ENCODE measurements at places on chromosomes 5 and 9.

DNA sequence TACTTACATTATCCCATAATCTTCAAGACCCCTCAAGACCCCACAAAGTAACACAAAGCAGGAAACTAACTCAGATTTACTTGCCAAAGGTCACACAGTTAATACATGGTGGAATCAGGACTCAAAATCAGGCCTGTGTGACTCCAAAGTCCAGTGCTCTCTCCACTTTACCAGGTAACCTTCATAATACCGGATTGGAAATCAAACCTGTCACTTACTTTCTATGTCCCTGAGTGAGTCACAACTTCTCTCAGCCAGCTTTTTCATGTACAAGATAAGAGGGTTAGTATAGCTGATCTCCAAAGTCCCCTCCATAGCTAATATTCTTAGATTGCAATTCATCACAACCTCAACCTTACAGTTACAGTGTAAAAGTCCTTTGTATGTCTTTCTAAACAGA, 17.1 kb downstream of the STRBP start:
- no peak for DNase-seq

- no peak for DNase-seq
These were observed 170.0 kb downstream of the NTRK2 start for GRCh38 chr9:84839541-84839940.

DNA sequence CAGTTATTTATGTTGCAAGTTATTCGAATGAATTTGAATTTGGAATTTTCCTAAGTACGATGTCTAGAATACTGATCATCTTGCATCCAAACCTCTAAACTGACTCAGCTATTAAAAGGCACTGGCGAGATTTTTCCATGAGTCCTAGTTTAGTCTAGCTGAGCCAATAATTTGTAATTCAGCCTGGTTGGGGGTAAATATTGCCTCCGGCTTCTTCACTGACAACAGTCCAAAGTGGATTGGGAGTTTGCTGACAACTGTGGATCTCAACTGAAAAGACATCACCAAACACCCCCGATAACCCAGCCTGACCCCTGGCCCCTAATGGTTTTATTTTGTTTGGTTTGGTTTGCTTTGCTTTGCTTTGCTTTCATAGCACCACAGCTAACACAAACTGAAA, 189.8 kb upstream of the DAPK1 start:
- DNase-seq = no peak

DNA sequence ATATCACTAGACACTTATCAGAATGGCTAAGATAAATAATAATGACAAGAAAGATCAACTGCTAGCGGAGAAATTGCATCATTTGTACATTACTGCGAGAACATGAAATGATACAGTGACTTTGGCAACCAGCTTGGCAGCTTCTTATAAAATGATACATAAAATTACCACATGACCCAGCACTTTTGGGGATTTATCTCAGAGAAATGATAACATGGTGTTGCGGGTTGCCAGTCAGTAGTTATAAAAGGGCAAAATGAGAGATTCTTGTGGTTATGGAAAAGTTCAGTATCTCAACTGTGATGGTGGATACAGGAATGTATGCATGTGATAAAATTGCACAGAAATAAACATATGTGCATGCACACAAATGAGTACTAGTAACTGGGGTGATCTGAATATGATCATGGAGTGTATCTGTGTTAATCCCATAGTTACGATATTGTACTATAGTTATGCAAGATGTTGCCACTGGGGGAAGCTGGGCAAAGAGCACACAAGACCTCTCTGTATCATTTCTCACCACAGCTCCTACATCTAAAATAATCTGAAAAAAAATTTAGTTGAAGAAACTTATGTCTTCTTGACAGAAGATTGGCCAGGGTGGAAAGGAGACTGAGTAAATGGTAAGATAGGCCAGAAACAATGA, 128.9 kb downstream of the NXNL2 start:
- DNase-seq = no peak

- no peak for DNase-seq
These were observed 138.2 kb downstream of the MVB12B start for GRCh38 chr9:126464694-126465441.

Measured in NCI-H2081 treated with DMSO at 0.1 percent for 48 hours (cell line).